ENCODE measurements at places on chromosomes 7 and 10.

DNA sequence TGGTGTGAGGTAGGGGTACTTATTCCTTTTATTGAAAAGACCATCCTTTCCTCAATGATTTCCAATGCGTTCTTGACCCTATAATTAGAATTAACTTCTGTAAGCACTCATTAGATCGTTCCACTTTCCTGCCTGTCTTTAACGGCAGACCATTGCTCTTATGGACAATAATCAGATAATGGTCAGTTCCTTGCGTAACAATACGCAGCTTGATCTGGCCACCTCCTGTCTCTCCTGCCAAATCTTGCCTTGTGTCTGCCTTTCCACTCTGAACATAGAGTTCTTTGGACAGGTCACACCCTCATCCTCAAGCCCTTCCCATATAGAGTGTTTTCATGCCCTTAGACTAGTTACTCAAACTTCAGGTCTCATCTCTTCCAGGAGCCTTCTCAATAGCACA lies 2.4 kb upstream of the WIPI2 start:
- no peak for DNase-seq

- DNase-seq, result no peak
Measured at GRCh38 chr7:7103343-7104313, 78.7 kb upstream of the C1GALT1 start.

- no peak for DNase-seq
Measured at GRCh38 chr7:32170838-32171237, 100.6 kb upstream of the PDE1C start.

DNA sequence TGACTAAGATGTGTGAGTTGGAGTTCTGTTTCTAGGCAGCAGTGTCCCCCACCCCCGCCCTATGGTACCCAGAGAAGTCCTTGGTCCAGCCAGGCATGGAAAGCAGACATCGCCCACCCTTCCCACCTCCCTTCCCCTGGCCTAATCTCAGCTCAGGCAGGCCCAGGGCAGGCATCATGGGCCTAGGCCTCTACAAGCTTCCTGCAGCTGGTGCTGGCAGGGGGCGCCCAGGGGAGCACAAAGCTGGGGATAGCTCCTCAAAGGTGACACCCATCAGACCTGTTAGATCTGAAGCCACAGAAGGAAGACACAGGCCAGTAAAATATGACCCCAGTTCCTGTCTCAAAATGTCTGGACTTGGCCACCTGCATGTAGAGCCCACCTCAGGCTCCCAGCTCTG lies 18.9 kb upstream of the UNC5B start:
- DNase-seq, result no peak

- no peak for DNase-seq
Measured at GRCh38 chr10:11285171-11285570, 267.5 kb downstream of the CELF2 start.

GRCh38 chr7:116697761-116698160 lies 25.8 kb downstream of the MET start:
- DNase-seq, result no peak

GRCh38 chr10:5532618-5533097 lies 7.9 kb downstream of the CALML3 start:
- DNase-seq, result no peak

GRCh38 chr10:32139223-32140073 lies 83.2 kb upstream of the KIF5B start:
- DNase-seq, result no peak

DNA sequence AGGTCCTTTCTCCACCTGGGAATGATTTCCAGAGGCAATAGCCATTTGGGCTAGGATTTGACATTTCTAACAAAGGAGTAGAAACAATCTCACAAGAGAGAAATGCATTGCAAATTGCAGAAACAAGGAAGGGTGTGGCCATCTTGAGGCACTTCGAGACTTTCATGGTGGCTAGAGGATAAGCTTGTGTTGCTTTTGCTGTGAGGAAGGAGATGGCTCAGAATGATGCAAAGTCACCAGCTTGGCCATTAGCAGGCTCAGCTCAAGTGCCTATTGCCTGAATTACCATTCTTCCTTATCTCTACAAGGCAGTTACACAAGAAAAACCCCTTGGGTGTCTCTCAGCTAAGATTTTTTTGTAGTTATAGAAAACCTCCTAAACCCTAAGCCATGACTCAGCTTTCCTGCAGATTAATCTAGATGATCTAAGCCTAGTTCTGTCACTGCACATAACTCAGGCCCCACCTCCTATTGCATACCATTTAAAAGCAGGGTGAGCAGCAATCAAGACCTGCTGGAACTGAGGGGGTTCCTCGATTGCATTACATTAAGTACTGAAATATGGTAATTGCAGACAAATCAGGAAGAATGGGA lies 683.1 kb downstream of the NRG3 start:
- DNase-seq, result no peak

DNA sequence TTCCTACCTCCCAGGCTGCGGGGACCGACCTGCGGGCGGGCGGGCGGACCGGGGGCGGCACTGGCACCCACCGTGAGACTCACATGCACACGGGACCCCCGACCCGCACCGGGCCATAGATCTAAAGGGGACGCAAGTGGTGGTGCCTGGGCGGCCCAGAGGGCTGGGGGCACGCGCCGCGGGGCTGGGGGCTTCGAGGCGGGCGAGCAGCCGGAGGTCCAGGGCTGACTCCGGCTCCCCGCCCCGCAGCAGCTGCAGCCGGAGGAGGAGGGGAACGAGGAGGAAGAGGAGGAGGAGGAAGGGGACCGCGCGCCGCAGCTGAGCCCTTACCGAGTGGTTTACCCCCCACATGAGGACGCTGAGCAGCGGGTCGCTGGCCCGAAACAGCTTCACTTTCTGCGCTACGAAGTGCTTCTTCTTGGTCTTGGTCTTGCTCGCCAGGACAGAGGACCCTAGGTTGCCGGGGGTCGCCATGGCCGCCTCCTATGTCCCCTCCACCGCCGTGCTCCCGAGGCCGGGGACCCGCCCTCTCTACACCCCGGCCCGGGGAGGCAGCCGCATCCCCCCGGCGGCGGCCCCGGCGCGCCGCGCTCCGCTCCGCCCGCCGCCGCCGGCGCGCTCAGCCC lies 412 bp downstream of the PIP4K2A start:
- DNase-seq, result peak; percentile 15

GRCh38 chr10:119516381-119517234 lies 25.9 kb downstream of the RGS10 start:
- DNase-seq, result peak; percentile 38

- DNase-seq, result no peak
Measured at GRCh38 chr10:24783504-24783903, 59.8 kb upstream of the ARHGAP21 start.

- DNase-seq, result no peak
Measured at GRCh38 chr7:93949423-93949822, 27.9 kb downstream of the GNG11 start.

GRCh38 chr7:43010061-43010460 lies 77.9 kb downstream of the MRPL32 start:
- DNase-seq, result no peak

DNA sequence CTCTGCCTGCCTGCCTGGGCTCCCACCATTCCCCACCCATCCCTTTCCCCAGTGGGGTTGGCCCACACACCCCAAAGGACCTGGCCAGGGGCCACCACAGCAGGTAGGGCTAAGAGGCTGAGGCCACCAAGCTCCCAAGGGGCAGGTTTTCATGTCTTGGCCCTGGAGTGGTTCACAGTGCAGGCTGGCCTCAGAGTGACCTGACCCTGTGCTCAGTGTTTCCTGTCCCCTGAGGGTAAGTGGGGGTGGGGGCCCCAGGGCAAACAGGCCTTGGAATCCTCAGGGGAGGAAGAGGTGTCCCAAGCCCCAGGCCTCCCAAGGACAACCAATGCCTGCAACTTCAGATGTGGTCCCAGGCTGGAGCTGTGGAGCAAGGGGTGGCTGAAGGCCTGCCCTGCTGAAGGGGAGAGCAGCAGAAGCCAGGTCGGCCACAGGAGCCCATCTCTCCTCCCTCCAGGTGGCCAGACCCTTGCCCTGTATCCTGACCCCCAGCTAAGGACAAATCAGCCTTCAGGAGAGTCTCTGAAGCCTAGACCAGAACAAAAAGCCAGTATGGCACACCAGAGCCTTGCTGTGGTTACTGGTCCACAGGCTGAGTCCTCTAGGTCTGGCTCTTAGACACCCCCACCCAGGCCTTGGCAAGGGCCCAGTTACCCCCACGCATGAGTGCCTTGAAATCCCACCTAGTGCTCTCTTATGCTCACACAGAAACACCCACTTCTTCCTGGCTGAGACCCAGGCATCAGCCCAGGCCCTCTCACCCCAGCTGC lies 27.6 kb downstream of the POLL start:
- DNase-seq, result no peak

DNA sequence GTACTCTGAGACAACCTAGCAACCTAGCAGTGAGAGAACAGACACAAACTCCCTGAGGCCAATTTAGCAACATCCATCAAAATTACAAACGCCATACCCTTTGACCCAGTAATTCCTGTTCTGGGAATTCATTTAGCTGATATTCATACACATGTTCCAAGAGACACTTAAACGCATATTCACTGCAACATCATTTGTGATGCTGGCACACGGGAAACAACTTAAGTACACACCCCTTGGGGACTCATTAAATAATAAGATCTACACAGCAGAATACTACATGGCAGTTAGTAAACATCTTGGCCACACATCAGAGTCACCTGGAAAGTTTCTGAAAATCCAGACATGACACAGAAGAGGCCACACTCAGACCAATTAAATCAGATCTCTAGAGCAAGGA lies 17.6 kb downstream of the NUDCD3 start:
- DNase-seq, result no peak

DNA sequence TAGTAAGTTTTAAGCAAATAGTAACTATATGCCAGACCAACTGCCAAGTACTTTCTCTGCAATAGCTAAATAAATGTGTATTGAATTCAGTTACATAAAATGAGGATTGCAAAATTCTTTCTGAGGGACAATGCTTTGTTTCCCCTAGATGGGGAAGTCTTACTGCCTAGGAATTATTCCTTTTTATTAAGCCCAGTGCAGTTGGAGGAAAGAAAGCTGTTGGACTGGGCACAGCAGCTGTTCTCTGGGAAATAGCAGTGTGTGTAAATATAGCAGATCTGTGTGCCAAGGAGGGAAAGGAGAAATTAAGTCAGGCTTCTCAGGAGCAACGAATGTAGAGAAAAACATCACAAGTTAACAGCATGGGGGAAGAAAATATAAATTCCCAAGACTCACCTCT lies 77.1 kb downstream of the SEC23IP start:
- DNase-seq, result no peak

- DNase-seq, result no peak
Measured at GRCh38 chr10:29647478-29647877, 12.7 kb upstream of the SVIL start.

GRCh38 chr10:62147425-62147824 lies 121.2 kb downstream of the RTKN2 start:
- DNase-seq, result no peak

DNA sequence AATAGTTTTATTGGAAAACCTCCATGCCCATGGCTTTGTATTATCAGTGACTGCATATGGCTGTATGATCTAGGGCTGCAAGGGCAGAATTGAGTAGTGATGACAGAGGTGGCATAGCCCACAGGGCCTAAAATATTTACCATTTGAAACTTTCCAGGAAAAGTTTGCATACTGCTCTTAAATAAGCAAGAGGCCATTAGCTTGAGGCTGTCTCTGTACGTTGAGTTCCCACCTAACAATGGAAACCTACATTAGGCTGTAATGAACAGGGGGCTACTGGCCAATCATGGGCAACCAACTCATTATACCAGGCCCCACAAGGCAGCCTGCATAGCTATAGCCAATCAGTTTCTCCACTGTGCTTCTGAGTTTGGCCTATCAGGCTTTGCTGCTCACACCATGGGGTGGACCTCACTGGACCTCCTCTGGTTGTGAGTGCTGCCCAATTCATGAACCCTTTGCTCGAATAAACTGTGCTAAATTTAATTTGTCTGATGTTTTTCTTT lies 673 bp upstream of the ST8SIA6 start:
- no peak for DNase-seq

DNA sequence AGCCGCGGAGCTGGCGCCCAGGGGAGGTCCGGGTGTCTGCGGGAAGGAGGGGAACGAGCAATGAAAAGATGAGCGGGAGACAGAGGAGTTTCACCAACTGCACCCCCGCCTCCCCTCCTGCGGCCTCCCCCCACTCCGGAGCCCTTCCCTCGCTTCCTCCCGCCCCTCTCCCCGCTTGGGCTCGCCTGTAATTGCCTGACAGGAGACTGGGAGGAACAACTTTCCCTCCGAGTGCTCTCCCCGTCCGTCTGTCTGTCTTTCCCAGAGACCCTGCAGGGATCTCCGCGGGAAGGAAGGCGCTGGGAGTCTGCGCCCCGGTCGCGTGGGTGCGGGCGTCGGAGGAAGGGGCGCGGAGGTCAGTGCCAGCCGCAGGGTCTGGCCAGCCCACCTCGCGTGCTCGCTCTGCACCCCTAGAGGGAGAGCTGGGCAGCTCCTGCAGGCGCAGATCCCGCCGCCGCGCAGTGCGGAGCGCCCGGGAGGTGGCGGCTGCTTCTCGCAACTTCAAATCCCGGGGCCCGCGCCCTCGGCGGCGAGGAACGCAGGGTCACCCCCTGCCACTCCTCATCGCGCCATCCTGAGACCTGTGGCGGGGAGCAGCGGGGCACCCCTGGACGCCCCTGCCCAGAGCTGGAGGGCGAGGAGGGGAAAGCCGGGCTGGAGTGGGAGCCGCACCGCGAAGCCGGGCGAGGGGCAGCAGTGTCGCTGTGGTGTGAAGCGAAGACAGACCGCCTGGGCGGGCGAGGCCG lies 511 bp upstream of the NRP1 start:
- DNase-seq, result no peak

DNA sequence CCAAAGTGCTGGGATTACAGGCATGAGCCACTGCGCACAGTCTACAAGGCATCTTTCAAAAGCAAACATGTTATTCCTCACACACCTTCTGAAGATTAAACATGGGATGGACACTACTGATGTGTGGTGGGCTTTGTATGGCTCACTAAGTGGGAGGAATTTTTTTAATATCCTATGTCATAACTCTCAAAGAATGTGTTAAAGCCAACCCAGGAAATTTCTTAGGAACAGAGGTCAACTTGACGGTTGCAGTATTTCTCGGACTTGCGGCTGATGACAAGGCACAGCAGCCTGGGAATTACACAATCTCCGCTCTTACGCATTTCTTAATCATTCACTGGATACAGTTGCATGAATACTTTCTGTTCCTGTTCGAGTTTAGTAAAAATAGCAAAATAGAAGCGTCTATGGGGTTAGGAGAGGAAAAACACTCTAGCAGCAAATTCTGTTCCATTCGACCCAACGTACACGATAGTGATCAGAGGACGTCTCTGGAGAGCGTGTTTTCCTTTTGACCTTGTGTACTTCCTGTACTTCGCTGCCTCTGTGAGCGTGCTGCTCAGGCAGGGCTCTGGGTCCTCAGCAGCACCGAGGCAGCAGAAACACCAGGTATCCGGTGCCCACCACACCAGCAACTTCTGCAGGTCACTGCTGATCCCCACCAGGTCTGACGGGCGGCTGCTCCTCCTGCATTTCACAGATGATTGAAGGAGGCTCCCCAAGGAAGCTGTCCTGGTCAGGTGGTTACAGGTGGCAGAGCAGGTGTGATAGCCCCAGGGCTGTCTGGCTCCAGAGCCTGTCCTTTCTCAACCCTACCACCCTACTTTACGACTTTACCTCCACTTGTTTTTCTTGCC lies 26.4 kb upstream of the SRGN start:
- no peak for DNase-seq

All from activated T-cell treated with anti-CD3 and anti-CD28 coated beads for 1 hour (primary cell).